Body of pancreas (tissue), 4 donors: ENCODE measurements at places on chromosomes 1 and 21. TPM values are rescaled to one million over a fixed set of nuclear protein-coding genes. Genes with fewer than 3 reads are reported as not detected.

GRCh38 chr1:94898491-94899385, 28.2 kb downstream of the CNN3 start:
- DNase-seq = no peak

GRCh38 chr1:100972185-100972584, 53.4 kb downstream of the DPH5 start:
- DNase-seq = no peak

- peak; percentile 95 for DNase-seq
Observed at GRCh38 chr1:205273551-205273982, 45.8 kb downstream of the TMCC2 start.

GRCh38 chr1:218394989-218395388, 49.9 kb downstream of the TGFB2 start:
- no peak for DNase-seq

DNA sequence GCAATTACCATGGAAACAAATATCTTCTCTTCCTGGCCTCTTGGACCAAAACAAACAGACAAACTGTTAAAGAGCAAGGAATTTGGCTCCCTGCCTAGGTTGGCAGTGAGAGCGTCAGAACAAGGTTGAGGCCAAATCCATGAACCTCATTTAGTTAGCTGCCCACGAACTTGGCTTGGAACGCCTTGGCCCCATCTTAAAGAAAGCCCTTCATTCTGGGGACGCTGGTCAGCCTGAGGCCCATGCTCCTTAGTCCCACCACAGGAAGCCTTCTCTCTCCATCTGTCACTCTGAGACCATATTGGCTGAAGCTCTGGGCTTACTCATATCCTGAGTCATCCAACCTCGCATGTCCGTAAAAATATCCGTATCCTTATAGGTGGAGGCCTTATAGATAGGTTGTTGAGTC, 62.4 kb upstream of the DIRAS3 start:
- peak; percentile 23 for DNase-seq

DNA sequence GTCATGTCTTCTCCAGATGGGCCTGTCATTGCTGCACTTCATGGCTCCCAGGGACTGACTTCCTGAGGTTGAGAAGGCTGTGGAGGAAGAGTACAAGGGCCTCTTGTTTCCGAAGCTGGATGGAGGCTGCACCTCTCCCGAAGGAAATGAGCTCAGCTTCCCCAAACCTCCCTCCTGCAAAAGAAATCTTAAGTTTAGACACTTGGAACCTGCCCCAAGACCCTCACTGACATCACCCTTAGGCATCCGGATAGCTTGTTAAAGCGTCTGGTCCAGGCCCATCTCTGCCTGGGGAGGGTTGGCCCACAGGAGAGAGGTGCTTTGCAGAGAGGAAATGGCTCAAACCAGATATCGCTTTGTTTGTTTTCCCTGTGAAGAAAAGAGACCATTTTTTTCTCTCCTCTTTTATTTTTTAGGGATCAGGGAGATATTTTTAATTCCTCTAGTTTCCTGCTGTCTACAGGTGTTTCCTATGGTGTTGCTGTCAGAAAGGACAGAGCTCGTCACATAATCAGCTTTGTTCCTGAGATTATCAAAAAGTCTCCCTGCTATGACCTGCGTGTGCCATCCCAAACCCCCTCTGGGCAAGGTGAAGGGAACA, 25.0 kb downstream of the RCSD1 start:
- no peak for DNase-seq

DNA sequence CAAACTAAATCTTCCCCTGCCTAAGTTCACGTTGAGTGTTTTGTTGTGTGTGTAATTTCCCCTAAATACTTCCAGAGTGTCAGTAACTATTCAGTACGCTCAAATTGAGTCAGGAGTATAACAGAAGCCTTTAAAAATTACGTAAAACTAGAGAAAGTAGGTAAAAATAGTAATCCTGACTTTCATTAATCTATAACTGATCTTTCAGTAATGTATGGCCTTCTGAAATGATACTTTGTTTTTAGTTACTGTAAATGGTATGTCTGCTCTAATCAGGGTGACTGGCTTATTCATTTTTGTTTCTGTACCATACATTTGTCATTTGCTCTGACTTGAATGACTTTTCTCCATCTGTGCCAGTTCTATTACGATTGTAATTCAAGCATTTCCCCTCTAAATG, 29.4 kb downstream of the MIER1 start:
- DNase-seq = no peak

- DNase-seq = no peak
Observed at GRCh38 chr1:185338719-185339622, 21.9 kb upstream of the IVNS1ABP start.

GRCh38 chr21:35679076-35679475, 381.2 kb downstream of the SETD4 start:
- no peak for DNase-seq

DNA sequence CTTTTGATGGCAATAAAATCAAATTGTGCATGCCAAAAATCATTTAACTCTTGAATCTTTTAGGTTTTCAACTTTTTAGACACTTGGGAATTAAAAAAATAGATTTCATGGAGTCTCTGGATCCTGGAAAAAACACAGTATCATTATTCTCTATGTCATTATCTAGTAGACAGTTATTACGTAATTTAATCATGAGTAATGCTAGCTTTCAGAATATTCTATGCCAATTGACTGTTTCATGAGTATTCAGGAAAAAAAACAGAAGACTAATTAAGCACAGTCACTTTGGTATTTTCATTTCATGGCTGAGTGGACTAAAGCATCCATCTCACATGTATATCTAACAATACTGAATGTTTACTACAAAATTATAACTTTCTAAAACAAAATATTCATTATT, 44.0 kb downstream of the ODF2L start:
- DNase-seq = no peak

GRCh38 chr1:64921771-64922170, 44.6 kb downstream of the JAK1 start:
- no peak for DNase-seq

GRCh38 chr1:45493116-45493697, 2.2 kb upstream of the TESK2 start:
- DNase-seq = peak; percentile 63

DNA sequence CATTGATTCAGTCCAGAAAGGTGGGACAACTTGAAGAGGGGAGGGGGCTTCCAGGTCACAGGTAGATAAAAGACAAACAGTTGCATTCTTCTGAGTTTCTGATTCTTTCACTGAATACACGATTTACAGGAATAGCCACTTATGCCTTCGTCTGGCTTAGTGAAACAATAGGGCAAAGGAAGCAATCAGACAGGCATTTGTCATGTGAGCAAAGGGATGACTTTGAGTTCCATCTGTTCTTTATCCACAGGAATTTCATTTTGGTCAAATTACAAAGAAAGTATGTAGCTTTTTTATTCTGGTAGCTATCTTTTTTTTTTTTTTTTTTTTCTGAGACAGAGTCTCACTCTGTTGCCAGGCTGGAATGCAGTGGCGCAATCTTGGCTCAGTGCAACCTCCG, 202.5 kb downstream of the TTLL7 start:
- no peak for DNase-seq

GRCh38 chr1:230172016-230172537, 105.0 kb downstream of the GALNT2 start:
- DNase-seq = no peak

DNA sequence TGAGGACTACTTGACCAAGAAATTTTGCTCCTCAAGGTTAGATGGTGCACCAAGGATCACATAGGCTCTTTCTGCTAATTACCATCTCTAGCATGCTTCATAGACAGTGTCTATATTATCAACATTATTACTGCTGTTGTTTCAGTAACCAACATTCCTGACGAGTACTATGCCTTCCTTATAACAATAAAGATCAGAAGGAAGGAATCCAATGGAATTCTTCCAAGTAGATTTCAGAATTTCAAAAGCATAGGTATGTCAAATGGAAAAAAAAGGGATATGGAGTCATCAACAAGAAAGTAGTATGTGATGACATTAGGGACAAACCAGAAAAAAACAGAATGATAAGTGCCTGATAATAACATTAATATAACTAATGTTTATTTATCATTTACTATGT, 39.6 kb upstream of the LPGAT1 start:
- DNase-seq = no peak

Gene USH2A
- total RNA-seq = 0.33 TPM

Gene CAP1
- 66.3 TPM for total RNA-seq

Gene SEMA4A
- total RNA-seq = 11.9 TPM

Gene S100A2
- total RNA-seq = not detected
